ENCODE measurements at places on chromosomes 13 and 19.

DNA sequence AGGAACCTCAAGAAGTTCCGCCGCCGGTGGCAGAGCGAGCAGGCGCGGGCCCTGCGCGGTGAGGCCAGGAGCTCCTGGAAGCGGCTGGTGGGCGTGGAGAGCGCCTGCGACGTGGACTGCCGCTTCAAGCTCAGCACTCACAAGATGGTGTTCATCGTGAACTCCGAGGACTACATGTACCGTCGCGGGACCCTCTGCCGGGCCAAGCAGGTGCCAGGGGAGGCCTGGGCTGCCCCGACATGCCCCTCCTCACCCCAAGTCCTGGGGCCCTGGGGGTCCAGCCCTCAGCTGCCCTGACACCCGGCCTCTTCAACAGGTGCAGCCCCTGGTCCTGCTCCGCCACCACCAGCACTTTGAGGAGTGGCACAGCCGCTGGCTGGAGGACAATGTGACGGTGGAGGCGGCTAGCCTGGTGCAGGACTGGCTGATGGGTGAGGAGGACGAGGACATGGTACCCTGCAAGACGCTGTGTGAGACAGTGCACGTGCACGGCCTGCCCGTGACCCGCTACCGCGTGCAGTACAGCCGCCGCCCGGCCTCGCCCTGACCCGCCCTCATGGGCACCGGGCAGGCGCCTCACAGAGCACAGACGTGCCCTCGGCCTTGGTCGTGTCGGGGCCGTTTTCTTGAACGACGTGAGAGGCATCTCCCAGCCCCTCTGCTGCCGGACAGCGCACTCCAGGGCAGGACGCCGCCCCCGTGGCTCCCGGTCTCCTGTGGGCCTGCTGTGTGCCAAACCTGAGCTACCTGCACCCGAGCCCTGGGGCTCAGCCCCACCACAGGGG, 10.4 kb upstream of the F2RL3 start:
- no peak for DNase-seq

DNA sequence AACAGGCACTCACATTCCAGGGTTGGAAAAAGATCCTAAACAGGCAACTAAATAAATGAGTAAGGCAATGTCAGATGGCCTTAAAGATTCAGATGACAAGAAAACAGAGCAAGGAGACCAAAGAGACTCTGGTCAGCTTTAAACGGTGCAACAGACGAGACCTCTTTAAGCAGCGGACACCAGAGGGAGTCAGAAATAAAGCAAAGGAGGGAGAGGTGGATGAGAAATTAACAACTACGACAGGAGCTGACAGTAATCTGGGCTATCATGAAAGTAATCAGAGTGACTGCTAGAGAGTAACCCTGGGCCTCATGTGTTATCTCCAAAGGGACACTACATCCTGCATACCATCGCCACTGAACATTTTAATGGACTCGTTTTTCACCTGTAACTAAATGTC, 1.1 kb downstream of the ZNF550 start:
- no peak for DNase-seq

DNA sequence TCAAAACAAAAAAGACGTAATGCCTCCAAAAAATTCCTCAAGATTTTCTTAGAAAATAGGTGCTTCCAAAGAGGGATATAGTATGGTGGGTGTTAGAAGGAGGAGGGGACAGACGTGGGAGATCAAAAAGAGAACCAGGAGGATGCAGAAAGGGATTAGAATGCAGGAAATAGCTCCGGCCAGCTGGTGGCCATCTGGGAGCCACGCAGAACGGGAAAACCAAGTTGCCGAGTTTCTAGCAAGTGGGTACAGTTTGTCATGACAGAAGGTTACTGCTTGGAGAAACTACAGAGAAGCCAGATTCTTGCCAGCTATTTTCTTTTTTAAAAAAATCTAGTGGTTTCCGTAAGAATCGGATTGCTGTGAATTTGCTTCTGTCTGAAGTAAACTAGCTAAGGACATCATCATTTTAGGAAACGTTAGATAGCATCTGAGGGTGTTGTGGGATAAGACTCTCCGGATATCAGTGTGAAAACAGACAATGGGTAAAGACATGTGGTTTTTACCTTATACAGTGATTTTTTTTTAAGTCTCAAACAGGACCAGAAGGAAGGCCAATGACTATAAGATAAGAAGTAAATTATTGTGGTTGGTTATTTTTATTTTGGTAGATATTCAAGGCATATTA, 104.9 kb downstream of the HSPH1 start:
- DNase-seq, result no peak

- no peak for DNase-seq
Observed at GRCh38 chr19:19403373-19403901, 2.0 kb upstream of the GATAD2A start.

GRCh38 chr13:106471957-106472543, 63.4 kb downstream of the EFNB2 start:
- no peak for DNase-seq

DNA sequence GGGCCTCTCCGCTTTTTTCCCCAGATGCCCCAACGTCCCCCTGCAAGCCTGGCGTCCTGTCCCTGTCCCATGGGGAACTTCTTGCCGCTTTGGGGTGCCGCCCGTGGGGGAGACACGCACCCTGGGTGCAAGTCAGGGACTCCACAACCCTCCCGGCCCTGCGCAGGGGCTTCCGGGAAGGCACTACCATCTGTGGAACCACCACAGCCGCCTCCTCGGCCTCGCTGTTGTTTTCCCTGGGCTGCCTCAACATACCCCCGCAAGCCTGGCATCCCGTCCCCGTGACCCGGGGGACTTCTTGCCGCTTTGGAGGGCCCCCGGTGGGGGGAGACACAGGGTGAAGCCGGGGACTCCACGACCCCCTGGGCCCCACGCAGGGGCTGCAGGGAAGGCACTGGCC, 238.4 kb downstream of the TUBA3C start:
- DNase-seq, result no peak

GRCh38 chr19:16019691-16020448, 56.4 kb upstream of the TPM4 start:
- DNase-seq, result no peak

GRCh38 chr19:42253245-42254088, 1.5 kb downstream of the ERF start:
- DNase-seq, result peak; percentile 24

GRCh38 chr19:36876993-36877938, 26.6 kb downstream of the ZNF345 start:
- DNase-seq, result no peak

DNA sequence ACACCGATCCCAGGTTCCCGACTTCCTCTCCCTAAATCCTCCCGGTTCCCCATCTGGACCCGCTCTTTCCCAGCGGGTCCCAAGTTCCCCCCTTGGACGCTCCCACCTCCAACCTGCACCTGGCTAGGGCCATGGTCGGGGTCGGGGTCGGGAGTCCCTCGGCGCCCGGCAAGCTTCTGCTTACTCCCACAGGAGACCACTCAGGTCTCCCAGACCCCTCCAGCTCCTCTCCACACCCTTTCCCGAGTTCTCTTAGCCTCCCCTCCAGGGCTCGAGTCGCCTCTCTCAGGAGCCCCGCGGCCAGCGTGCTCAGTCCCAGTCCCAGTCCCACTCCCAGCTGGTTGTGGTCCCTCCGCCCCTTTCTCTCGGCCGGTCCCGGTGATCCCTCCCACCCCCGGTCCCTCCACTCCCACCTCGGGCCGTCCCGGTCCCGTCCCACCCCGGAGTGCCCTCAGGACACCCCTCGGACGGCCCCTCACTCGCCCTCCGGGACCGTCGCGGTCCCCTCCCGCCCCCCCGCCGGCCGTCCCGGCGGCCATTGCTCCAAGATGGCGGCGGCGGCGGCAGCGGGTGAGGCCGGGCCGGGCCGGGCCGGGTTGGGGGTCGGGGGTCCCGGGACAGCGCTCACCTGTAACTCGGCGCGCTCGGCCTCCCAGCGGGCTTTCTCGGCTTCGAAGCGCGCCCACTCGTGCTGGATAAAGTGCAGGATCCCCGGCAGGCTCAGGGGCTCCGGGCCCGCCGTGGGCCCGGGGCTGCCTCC, at the start of gene FKRP:
FKRP (plus strand) TSS at position 537 of the 760 bp plus-strand sequence. CDS start 9,394 bp downstream, outside the sequence.
- DNase-seq, result no peak

DNA sequence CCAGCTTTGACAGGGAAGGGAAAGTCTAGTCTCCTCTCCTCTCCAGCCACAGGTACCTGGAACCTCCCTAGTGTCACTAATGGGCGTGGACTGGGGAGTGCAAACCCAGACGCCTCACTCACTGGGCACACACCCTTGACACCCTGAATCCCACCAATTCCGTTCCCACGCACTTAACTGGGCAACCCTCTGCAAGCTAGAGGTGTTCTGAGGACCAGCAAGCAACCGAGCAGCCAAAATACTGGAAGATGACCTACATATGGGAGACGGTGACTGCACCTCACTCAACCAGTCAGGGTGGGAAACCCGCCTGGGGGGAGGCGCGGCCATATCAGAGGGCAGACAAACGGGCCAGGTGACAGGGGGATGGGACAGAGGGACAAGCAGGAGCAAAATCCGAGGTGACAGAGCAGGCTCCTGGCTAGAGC, 991 bp downstream of the ABHD17A start:
- DNase-seq, result no peak

- no peak for DNase-seq
Observed at GRCh38 chr13:28753208-28753892, 34.6 kb upstream of the SLC46A3 start.

- no peak for DNase-seq
Observed at GRCh38 chr13:23921451-23921888, 24.2 kb upstream of the C1QTNF9B start.

DNA sequence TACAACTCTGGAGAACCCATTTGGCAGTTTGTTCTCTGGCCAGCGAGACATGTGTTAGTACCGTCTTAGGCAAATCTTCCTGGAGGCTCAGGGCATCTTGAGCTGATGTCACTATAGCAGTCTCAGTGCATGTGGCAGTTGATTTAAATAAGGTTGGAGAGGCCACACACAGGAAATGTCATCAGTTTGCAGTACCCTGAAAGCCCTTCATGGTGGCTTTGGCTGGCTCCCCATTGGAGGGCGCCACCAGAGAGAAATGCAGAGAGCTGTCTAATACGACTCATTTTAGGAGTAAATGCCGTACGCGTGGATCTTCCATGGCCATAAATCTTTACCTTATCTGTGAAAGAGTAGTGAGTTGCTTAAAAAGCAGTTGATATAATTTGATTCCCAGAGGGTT, 163.1 kb downstream of the STK24 start:
- no peak for DNase-seq

- DNase-seq, result no peak
Observed at GRCh38 chr13:112812306-112813055, 122.6 kb downstream of the ATP11A start.

- DNase-seq, result no peak
Observed at GRCh38 chr13:51494156-51494555, 41.3 kb upstream of the INTS6 start.

DNA sequence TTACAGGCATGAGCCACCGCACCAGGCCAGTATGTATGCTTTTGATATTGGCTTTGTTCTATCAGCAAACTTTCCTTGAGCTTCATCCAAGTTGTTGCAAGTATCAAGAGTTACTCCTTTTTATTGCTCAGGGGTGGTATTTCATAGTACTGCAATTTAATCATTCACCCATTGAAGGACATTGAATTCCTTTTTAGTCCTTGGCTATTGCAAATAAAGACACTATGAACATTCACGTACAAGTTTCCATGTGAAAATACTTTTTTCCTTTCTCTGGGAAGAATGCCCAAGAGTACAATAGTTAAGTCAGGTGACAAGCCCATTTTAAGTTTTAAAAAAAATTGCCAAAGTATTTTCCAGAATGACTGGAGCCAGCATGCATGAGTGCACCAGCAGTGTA, 20.4 kb downstream of the CEACAM3 start:
- DNase-seq, result no peak

DNA sequence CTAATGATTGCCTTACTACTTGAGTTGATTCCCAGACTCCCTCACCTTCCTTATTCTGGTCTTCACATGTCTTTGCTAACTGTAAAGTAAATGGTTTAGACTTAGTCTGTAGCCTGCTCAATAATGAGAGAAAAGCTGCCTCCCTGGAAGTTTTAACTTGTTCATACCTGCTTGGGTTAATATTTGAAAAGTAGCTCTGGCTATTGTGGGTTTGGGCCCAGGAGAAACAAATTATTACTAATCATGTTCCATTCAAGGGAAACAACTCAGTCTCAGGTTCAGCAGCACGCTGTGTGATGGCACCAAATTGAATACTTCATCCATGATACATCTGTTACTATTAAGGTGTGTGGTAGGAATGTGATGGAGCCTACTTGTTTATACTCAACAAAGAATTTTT, 75.0 kb downstream of the ZMYM2 start:
- DNase-seq, result no peak

DNA sequence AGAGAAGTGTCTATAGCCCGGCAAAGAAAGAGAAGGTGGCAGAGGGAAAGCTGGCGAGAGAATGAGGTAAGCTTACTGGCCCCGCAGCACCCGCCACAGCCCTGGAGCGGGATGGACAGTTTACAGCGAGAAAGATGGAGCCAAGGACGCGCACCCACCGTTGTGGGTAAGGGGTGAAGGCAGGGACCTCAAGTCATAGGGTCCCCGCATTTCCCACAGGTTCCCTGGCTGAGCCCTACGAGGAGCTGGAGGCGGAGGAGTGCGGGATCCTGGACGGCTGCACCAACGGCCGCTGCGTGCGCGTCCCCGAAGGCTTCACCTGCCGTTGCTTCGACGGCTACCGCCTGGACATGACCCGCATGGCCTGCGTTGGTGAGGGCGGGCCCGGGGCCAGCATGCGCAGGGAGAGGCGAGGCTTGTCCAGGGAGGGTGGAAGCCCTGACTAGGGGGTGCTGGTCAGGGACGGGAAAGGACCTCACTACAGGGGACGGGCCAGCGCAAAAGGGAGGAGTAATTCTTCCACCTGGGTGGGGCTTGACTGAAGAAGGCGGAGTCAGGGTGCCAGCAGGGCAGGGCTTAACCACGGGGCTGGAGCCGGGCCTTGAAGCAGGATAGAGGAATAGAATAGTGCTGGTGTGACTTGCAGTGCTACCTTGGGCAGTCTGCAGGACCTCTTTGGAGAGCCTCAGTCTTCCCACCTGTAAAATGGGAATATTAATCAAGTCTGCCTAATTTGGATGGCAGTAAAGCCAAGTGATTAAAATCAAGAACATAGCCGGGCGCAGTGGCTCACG, 26.5 kb downstream of the LTBP4 start:
- DNase-seq, result no peak

DNA sequence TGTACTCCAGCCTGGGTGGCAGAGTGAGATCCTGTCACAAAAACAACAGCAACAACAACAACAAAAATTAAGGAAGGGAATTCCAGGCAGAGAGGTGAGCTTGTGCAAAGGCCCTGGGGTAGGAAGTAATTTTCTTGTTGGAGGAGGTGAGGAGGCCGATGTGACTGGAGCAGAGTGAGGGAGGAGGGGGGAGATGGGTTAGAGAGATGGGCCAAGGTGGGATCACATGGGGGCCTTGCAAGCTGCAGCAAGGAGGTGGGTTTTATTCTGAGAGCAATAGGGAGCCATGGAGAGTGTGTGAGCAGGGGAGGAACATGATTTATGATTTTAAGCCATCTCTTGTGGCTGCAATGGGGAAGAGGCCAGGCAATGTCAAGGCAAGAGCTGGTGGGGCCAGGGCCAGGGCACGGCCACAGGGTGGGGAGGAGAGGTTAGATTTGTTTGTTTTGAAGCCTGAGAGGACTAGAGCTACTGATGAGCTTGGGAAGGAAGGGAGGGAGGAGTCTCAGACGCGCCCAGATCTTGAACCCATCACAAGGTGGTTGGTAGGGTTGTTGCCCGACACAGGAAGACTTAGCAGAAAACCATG, 12.5 kb upstream of the COMP start:
- no peak for DNase-seq

- no peak for DNase-seq
Observed at GRCh38 chr13:59877933-59878332, 285.8 kb downstream of the DIAPH3 start.

- no peak for DNase-seq
Observed at GRCh38 chr19:39412867-39413271, 400 bp downstream of the PLEKHG2 start.

Measured in stimulated activated CD8-positive, alpha-beta memory T cell treated with anti-CD3 and anti-CD28 coated beads, Interleukin-7, amount 100 ng/mL, for 1 hour (primary cell).